ENCODE measurements at places on chromosomes 2 and 18.
A peak's percentile ranks its signal among the peaks of the same experiment; 100 is the strongest.

GRCh38 chr18:12252061-12252460 is 2.1 kb upstream of the CIDEA start:
- DNase-seq = no peak

DNA sequence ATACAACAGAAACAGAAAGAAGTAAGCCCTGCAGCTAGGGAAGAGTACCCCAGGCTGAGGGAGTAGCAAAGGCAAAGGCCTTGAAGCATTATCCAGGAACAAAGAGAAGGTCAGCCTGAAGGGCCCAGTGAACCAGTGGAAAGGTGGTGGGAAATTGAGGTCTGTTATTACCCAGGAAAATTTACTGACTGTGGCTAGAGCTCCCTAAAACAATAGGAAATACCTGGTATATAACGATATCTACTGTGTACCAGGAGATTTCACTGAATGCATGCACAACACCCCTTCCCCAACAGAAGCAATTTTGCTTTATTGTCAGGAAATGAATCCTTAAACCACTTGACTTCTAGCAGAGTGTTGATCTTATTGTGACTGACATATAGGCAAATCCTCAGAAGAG is 365.3 kb downstream of the ERBB4 start:
- no peak for DNase-seq

DNA sequence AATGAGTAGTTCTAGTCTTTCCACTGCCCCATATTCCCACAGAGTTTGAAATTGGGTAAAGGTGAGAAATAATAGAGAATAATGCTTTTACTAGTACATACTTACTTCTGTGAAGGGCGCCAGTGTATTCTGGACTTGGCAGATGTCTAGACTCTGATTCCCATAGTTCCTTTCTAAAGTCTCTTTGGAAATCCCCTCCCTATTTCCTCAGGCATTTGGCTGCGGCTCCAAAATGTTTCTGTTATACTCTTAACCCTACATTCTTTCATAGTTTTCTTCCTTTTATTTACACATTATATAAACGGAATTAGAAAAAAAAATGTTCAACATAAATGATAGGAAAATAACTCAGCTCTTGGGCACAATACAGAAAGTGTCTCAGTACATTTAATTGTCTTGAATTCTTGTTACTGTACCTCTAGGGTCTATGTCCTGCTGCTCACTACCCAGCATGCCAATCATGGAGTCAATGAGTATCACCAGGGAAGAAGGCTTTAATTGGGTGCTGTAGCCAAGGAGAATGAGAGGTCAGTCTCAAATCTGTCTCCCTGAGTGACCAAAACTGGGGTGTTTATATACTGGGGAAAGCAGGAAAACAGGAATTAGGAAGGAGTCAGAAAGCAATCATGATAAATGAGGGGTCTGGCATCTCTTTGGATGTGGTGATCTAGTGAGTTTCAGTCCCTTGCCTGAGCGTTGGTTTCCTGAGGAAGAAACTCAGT is 147.8 kb upstream of the MMADHC start:
- DNase-seq = no peak

DNA sequence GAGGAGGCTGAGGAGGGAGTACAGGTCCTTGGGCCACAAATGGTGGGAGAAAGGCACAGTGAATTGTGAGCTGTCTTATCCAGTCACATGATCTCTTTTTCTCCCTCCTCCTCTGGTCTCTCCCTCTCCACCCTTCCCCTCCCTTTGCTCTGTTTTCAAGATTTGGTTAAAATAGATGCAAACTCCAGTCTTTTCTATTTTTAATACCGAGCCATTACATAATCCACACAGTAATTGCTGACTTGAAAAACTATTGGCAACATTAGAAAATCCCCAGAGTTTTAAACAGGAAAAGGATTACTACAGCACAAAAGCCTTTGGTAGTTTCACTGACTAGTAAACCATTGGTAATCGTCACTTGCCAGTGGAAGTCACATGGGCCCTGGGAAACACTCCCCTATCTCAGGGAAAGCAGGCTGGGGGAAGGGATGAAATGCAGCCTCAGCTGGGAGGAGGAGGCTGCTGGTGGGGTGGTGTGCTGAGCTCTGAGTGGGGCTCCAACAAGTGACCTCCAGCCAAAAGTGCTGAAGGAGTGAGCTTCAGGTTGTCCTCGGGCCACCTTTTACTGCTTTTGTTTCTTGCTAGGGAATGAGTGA is 57.4 kb upstream of the PCBP1 start:
- DNase-seq = peak; percentile 81

- no peak for DNase-seq
These were observed 17.1 kb upstream of the TEX51 start for GRCh38 chr2:126881591-126881990.

DNA sequence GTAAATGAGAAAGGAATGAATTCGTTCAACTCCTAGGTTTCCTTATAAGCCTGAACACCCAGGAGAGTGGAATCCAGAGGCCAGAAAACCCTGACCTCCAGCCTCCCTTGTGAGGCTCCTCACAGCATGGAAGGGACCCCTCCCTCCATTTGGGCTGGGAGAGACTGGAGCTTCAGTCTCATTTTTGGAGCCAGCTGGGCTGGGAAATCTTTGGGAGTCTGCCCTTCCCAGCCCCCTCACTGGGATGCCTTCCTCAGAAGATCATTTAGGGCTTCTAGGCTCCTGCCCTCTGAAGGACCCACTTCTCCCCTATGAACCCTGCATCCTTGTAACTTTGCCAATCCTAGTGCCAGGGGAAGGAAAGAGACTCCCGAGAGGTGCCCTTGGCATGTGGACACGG is 346.1 kb downstream of the CYP26B1 start:
- DNase-seq = no peak

DNA sequence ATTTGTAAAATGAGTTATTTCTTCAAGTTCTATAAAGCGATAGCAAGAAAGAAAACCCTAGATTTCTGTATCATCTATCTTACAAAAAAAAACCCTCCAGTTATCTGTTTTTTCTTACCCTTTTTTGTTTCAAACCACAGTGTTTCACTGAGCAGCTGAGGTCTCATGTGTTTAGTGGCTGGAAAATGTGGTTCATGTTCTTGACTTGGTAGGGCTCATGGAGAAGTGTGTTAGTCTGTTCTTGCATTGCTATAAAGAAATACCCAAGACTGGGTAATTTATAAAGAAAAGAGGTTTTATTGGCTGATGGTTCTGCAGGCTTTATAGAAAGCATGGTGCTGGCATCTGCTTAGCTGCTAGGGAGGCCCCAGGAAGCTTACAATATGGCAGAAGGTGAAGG is 147.3 kb upstream of the NABP1 start:
- no peak for DNase-seq

DNA sequence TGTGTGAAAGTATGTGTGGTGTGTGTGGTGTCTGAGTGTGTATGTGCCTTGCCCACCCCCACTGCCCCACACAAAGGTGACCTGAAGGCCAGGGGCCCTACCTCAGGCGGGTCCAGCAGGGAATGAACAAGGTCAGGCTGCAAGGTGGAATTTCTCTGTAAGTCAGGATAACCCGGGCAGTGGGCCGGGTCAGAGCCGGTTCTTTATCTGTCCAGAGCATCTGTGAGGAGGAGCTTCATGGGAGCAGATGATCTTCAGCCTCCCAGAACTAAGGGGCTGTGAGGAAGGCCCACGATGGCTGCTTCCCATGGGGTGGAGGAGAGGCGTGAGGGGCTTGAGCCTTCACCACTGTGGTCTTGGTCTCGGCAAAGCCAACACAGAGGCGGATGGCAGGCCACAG is 150.3 kb downstream of the TFCP2L1 start:
- no peak for DNase-seq

DNA sequence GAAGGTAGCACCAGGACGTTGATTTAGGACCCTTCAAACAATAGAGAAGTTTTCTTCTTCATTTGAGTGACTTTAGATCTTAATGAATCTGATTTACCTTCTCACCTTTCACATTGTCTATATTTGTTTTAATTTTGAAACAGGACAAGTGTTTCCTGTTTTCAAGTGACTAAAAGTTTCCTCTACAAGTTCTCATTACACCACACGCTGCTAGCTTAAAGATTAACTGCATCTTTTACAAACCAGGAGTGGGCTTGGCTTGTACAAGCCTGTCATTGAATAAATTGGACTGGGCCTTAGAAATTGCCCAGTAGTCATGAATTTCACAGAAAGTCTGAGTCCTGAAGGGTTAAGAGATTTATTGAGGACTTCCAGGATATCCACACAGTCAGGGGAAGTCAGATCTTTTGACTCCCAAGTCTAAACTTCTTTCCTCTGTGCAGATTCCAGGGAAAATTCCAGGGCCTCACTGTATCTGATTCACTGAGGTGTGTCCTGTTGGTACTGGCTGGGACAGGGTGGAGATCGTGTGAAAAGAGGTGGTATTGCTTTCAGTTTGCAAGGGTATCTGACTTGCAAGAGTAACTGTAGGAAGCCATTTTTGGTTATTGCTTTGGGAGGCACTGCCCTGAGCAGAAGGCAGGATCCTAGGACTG is 3.4 kb downstream of the SGPP2 start:
- no peak for DNase-seq

- no peak for DNase-seq
These were observed 117.2 kb downstream of the CTNNA2 start for GRCh38 chr2:79630060-79630459.

DNA sequence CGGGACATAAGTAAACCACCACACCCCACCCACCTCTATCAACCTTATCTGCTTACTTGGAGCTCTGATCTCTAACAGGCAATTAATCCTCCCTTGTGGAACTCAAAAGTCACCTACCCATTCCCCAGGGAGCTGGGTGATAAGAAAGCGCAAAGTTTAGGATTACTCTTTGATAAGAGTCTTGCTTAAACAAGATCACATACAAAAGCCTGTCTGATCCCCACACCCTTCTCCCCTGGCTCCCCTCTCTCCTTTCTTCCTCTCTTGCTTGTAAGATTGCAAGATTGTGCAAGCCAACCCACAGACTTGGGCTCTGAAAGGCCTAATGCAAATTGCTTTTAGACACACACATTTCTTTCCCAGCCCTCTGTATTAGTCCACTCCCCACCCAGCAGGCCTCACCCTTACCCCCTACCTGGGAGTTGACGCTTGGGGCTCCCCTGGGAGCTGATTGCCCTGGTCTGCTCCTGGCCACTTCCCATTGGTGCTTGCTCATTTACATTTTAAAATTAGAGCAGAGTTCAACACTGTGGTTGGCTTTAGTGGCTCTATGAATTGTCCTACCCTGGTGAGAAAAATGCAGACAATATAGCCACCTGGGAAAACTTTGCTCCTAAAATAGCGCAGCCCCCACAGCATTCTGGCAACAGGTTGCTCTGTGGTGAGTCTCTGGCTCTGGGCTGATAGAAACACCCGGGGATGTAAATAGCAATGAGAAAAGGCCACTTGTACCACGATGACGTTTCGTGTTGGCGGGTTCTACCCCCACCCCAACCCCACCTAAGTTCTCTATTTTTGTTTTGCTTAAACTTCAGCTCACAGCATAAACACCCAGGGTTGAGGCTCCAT is 92.8 kb upstream of the MSH2 start:
- DNase-seq = no peak

DNA sequence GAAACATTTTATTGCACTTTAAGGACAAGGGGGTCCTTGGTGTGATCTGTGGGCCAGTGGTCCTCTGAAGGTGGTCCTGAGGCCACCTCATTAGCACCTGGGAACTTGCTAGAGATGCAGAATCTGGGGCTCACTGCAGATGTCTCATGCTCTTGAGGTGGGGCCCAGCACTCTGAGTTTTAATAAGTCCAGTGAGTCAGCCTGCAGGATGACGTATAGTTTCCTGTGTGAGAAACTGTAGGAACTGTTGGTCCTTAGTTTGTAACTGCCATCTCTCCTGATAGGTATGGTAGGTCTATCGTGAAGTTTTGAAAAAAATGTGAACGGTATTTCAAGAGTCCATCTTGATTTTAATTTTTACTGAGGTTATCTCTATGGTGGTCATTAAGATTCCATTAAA is 2.8 kb downstream of the TRPM8 start:
- no peak for DNase-seq

GRCh38 chr2:157487271-157487610 is 43.4 kb upstream of the CYTIP start:
- DNase-seq = no peak

DNA sequence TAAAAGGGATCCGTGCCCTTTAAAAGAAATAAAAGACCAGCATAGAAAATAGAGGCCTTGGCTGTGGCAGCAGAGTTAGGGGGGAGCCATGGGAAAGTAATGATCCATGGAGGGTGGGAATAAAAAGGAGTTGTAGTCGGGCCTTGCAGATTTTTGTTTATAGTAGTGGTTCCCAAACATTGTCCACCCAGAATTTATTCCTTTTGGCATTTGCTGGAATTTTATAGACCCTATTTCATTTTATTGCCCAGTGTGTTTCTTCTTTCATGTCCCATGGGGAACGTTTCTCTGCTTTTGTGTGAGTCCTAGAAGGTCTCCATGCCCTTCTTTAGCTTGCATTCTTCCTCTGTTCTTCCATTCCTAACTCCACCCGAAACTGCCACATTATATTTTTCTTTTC is 222.2 kb downstream of the LTBP1 start:
- DNase-seq = no peak

GRCh38 chr2:108927936-108928659 is 60.9 kb downstream of the EDAR start:
- DNase-seq = peak; percentile 43

- DNase-seq = no peak
These were observed 4.2 kb downstream of the ALPI start for GRCh38 chr2:232460171-232460570.

DNA sequence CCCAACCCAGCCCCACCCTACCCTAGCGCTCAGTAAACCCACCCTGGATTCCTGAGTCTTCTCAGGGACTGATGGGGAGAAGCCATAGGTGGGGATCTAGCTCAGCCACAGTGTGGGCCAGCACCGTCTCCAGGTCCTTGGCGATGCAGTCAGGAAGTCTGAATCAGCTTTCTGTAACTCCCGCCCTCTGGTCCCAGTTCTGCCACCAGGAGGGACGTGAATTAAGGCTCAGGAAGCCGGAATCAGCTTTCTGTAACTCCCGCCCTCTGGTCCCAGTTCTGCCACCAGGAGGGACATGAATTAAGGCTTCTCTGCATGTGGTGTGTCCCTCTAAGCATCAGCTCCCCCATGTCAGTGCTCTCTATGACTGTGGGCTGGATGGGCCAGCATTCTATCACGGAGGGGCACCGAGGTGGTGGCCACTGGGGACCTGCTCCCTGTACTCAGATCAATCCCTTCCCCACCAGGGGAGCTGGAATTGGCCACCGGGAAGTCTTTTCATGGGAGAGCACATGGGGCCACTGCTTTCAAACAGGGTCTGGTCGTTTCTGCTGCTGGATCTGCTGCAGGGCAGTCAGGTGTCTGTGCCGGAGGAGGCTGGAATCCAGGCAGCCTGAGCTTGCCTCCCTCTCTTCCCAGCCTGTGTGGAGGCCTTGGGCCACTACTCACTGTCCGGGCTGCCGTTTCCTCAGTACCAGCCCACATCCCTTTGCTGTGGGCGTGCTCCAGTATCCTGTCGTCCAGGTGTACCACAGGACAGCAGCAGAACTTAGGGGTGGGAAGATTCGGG is 24.7 kb downstream of the ASB18 start:
- no peak for DNase-seq

GRCh38 chr18:4106407-4107033 is 348.6 kb downstream of the DLGAP1 start:
- peak; percentile 87 for DNase-seq

DNA sequence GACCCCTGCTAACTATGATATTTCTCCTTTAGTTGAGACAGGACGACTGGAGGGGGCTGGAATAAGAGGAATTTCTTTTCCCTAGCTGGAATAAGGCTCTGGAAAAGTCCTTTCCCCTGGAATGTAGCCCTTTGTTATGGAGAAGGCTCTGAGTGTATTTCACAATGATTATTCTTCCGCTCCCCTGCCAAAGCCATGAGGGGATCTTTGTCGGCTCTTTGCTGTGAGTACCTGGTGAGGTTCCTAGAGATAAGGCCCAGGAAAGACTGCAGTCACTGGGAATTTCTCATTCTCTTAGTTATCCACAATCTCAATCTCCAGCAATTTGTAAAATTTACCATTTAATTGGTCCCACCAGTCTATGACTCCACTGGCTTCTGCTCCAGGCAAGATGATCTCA is 340.2 kb upstream of the HNRNPA3 start:
- no peak for DNase-seq

Data from muscle of arm (tissue), 14 donors.